ENCODE measurements at places on chromosomes 2 and 18.
A peak's percentile ranks its signal among the peaks of the same experiment; 100 is the strongest.

DNA sequence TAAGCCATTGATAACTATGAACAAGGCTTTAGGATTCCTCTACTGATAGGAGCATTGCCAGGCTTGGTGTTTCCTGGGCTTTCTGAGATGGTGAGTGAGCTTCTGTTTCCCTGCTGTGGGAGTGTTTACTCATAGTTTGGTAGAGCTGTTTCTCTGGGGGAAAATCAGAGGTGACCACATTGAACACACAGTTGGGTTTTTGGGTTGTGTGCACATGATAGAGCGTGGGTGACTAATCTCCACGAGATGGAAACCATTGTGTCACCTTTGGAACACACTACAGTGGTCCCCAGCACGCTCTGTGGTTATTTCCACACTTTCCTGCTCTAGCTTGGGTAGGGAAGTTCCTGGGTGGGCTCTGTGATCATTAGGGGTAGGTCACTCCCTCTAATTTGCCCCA lies 5.4 kb downstream of the IL1R1 start:
- DNase-seq = no peak

- DNase-seq = no peak
Observed at GRCh38 chr2:231318436-231318835, 77.1 kb upstream of the B3GNT7 start.

DNA sequence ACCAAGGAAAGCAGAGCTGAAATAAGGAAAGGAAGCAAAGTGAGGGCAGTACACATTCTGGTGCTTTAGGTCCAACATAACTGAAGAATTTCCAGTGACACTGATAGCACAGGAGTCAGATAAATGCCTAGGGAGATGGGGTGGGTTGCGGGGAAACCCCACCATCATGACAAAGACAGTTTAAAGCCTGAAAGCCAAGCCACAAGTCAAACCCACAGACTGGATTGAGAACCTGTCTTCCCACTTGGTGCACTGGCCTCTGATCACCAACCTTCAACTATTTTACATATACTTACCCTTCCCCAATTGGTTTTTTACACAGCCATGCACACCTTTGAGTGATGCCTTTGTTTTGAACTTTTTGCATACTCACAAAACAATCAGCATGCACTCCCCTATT lies 22.2 kb upstream of the PDK1 start:
- no peak for DNase-seq

- no peak for DNase-seq
Observed at GRCh38 chr2:221370076-221370856, 201.8 kb downstream of the EPHA4 start.

- DNase-seq = no peak
Observed at GRCh38 chr2:152223977-152224376, 48.4 kb upstream of the STAM2 start.

GRCh38 chr18:10579079-10579867 lies 53.4 kb downstream of the NAPG start:
- DNase-seq = no peak

DNA sequence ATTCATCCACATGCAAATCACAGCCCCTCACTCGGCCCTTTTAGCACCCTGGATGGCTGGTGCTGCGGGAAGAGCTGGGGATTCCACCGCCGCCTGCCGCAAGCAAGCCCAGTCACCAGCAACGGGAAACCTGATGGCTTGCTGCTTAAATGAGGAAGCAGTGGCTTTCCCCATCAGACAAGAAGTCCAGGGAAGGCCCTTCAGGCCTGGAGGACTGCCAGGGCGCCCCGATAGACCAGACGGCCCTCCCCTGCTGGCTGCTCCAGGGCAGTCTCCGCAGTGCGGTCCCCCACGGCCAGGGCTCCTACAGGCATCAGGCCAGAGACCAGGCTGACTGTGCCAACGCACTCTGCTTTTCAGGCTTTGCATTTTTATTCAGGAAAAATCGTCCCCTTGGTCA lies 439.1 kb downstream of the EIPR1 start:
- DNase-seq = no peak

GRCh38 chr2:75790814-75791467 lies 80.2 kb upstream of the GCFC2 start:
- no peak for DNase-seq

GRCh38 chr18:54388203-54389142 lies 30.8 kb downstream of the C18orf54 start:
- peak; percentile 90 for DNase-seq

DNA sequence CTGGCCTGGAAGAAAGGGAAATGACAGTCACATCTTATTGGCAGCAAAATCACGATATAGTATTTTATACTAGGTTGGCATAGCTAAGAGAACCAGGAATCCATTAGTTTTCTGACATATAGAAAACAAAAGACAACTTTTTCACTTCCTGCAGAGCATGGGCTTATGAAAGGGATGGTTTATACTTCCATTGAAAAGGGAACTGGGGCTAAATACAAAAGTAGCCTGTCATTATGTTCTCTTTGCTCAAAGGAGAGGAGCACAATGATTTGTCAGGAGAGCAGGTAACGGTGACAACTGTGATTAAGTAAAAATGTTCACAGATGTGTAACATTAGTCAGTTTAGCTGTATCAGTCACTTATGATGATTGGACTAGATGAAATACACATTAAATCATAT lies 46.4 kb downstream of the SLC25A12 start:
- no peak for DNase-seq

DNA sequence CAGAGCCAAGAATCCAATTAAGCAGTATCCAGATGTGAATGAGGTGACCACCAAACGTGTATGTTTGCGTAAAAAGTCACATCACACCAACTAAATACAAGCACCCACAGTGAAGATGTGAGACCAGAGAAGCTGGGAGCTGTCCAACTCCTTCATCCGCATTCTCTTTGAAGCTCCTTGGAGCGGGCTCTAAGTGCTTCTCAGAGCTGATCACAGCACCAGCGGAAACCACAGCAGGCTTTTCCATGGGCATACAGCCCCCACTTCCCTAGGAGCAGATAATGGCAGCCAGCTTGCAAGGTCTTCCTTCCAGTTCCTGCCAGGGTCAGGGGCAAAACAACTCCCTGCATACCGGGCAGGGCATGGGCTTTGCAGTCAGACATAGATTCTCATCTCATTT lies 36.4 kb downstream of the REEP1 start:
- DNase-seq = no peak

- DNase-seq = no peak
Observed at GRCh38 chr18:48817021-48817461, 133.7 kb downstream of the SMAD7 start.

- DNase-seq = no peak
Observed at GRCh38 chr18:2485983-2486382, 85.3 kb downstream of the METTL4 start.

GRCh38 chr2:180564051-180564450 lies 416.4 kb upstream of the UBE2E3 start:
- no peak for DNase-seq

- no peak for DNase-seq
Observed at GRCh38 chr2:118699447-118700175, 147.8 kb downstream of the EN1 start.

- DNase-seq = peak; percentile 28
Observed at GRCh38 chr2:99881901-99882591, 260.3 kb downstream of the AFF3 start.

- DNase-seq = peak; percentile 90
Observed at GRCh38 chr2:120786038-120786960, 50.6 kb downstream of the GLI2 start.

DNA sequence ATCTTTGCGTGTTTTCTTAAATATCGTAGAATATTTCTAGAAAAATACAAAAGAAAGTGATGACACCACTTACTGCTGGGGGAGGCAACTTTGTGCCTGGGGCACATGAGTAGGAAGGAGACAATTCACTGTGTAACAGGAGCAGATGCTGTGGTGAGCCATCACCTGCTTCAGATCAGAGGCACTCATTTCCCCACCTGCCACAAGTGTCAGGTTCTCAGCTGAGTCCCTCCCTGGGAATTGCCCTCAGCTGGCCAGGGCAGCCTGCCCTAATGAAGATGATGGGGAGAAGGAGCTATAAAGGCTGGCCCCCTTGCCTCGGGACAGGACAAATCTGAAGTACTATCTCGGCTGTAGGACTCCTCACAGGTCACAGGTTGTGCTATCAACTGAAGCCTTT lies 322.8 kb downstream of the STK39 start:
- no peak for DNase-seq

DNA sequence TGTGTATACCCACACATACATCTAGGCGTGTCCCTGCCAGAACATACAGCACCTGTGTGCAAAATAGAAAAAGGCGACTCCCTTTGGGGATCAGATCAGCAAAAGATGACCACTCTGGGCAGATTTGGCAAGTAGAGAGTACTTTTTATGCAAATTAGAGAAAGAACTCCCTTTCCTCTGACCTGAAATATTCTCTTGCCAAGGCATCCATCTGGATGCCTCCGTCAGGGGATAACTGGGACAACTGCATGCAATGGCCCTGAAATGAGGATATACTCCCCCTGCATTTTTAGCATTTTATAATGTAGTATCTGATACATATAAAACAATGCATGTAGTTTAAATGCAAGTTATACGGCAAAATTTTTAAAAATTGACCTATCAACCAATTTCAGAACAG lies 247.7 kb downstream of the ICOS start:
- DNase-seq = no peak

DNA sequence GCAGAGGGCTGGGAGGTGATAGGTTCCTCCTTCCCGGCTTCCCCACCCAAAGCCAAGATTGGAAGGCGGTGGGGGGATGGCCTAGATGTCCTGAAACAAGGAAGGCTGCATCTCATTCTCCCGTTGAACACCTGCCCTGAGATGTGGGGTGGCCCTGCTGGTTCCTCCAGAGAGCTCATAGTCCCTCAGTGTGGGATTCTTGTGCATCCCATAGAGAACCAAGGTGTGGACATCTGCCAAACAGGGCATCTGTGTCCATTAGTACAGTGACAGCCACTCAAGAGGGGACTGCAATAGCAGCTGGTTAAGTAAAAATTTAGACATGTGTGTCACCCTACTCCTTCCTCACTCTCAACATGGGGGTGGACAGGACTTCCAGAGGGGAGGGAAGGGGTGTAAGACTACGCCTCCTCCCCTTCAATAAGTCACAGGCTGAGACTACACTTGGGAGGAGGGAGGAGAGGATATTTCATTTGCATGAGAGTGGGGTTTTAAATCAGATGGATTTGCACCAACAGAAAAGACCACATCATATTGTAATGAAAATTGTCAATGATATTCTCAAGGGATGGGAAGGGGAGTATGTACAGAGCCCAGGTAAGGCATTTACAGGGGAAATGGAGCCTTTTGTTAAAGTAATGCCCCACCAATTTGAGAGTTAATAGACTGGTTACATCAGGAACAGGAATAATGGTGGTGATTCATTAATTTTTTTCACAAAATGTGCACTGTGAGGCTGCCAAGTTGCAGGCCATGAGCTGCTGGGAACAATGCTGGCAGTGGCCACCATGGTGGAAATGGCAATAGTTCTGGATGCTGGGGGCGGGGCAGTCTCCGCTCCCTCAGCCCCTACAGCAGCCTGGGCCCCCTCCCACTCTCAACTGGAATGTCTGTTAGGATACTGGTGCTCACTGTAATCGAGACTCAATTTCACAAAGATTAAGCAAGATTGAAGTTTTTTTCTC lies 80.6 kb downstream of the TEX51 start:
- no peak for DNase-seq

DNA sequence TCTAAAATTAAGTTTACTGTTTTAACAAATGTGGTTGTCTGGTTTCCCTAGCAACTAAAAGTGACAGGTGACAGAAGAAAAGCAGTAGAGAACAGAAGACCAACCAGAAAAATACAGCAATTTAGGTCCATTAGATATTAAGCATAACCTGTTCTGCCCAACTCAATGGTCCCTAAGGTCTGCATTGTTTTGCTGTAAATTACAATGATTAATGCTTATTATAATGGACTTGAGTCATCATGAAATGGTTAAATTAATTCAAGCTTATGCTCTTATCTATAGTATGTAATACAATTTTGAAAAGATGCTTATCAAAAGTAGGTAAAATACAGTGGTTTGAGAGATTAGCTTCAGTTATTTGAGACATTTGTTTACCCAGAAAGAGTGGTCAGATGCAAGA lies 378.0 kb downstream of the GRB14 start:
- no peak for DNase-seq

DNA sequence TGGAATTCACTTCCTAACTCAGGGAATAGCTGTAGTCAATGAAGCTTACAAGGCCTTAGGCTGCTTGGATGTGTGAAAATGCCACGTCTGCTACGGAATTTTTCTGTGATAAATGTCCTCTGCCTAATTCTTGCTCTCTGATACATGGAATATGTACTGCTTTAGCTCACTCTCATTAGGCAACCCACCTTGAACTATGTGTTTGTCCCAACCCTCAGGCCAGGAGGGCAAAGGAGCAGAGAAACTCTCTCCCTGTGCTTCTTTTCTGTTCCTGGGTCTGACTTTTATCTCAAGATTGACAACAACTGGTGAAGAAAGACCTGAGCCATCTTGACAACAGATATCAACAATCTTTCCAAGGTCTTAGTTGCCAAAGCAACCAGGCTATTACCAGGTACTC lies 143.9 kb downstream of the GCA start:
- DNase-seq = no peak

- peak; percentile 32 for DNase-seq
Observed at GRCh38 chr2:10036095-10036884, 7.1 kb upstream of the KLF11 start.

DNA sequence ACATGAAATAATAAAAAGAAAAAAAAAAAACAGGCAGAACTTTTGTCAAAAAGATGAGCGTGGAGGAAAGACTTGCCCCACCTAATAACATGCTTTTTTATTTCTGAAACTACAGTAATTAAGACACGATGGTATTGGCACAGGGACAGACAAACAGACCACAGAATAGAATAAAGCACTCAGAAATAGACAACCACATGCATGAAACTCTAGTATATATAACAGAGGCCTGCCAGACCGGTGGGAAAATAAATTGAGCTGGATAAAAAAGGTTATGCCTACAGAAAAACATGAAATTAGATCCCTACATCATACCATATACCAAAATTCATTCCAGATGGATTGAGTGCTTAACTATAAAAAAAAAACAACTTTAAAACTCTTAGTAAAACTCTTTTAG lies 163.1 kb downstream of the NRP2 start:
- DNase-seq = no peak

- DNase-seq = no peak
Observed at GRCh38 chr2:134634054-134634753, 84.6 kb downstream of the TMEM163 start.

- no peak for DNase-seq
Observed at GRCh38 chr2:68098291-68098797, 35.5 kb upstream of the C1D start.

GRCh38 chr2:96918754-96919550 lies 49.1 kb upstream of the SEMA4C start:
- DNase-seq = no peak

DNA sequence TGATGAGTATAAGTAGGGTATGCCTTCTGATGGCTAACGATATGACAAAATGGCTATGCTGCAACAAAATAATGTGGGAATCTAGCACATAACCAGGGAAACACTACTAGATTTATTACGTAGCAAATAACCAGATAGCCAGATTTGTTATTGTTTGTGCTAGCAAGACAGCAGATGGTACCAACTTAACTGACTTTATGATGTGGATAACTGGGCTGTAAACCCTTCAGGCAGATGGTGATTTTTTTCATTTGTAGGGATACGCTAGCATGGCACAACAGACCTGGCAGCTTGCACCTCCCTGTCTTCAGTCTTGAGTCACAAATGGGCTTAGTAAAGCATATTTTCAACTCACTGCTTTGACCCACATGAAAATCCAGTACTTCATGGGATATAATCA lies 48.7 kb downstream of the PRELID3A start:
- DNase-seq = no peak

Data from GM23338 (cell line).